HFFc6 (cell line): ENCODE measurements at places on chromosomes 3 and 15. TPM values are rescaled to one million over a fixed set of nuclear protein-coding genes. Genes with fewer than 3 reads are reported as not detected.

Gene DPPA2
- not detected in 3 replicates for total RNA-seq

Gene RNU5B-1
- total RNA-seq, result 8.6 to 9.7 TPM in 2 of 3 replicates, not detected in the other

Gene C3orf85
- not detected in 3 replicates for total RNA-seq

Gene DLEC1
- 0.05 TPM in 1 of 3 replicates, not detected in the others for total RNA-seq

GRCh38 chr3:56667973-56668579, 15.0 kb downstream of the TASOR start:
- no peak overlapping the region for H3K27ac ChIP-seq
- H3K27me3 ChIP-seq, result no peaks in the 10 kb centered on the region
- no peak overlapping the region for H3K4me3 ChIP-seq
- no peak for DNase-seq
- H3K4me1 ChIP-seq, result no peaks in the 10 kb centered on the region
- peaks cover 38% of the 10 kb centered on the region for H3K36me3 ChIP-seq

DNA sequence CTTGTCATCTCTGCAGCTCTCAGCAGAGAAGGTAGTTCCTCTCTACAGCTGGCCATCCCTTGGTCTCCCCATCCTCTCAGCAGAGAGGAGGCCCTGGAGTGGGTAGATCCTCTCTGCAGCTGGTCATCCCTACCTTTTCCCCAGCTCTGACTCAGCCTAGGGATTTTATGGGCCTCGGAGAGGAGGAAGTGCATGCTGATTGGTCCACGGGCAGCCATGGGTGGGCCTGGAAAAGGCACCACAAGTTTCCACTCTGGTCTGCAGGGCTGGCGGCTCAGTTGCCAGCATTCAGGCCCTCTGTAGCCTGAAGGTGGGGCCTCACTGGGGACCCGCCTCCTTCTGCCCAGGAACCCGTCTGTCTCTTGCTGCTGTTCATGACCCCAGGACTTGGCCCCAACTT, 36.9 kb downstream of the NR1D2 start:
- peaks cover 29% of the 10 kb centered on the region for H3K4me1 ChIP-seq
- no peaks in the 10 kb centered on the region for H3K27me3 ChIP-seq
- no peak overlapping the region for H3K27ac ChIP-seq
- no peak for DNase-seq

- DNase-seq, result no peak
- peaks cover 39% of the 10 kb centered on the region for H3K4me1 ChIP-seq
- peak overlapping the region; percentile 83 for H3K27ac ChIP-seq
- no peaks in the 10 kb centered on the region for H3K27me3 ChIP-seq
Observed at GRCh38 chr3:11698326-11699082, 54.8 kb upstream of the VGLL4 start.

- no peak overlapping the region for H3K27ac ChIP-seq
- DNase-seq, result no peak
- H3K4me1 ChIP-seq, result no peaks in the 10 kb centered on the region
- peaks cover 5% of the 10 kb centered on the region for H3K27me3 ChIP-seq
- no peak overlapping the region for H3K4me3 ChIP-seq
Observed at GRCh38 chr3:60399861-60400845, 851.1 kb downstream of the FHIT start.

- peaks cover 28% of the 10 kb centered on the region for H3K4me1 ChIP-seq
- no peaks in the 10 kb centered on the region; the same call in 1 of the 2 replicates for H3K27me3 ChIP-seq
- peak overlapping the region; percentile 85; the same call in 1 of the 2 replicates for H3K27ac ChIP-seq
- H3K36me3 ChIP-seq, result peaks cover 26% of the 10 kb centered on the region
- DNase-seq, result no peak
- peak overlapping the region; percentile 68; the same call in 1 of the 2 replicates for H3K4me3 ChIP-seq
Observed at GRCh38 chr15:83068054-83068453, 1.0 kb upstream of the BTBD1 start.

DNA sequence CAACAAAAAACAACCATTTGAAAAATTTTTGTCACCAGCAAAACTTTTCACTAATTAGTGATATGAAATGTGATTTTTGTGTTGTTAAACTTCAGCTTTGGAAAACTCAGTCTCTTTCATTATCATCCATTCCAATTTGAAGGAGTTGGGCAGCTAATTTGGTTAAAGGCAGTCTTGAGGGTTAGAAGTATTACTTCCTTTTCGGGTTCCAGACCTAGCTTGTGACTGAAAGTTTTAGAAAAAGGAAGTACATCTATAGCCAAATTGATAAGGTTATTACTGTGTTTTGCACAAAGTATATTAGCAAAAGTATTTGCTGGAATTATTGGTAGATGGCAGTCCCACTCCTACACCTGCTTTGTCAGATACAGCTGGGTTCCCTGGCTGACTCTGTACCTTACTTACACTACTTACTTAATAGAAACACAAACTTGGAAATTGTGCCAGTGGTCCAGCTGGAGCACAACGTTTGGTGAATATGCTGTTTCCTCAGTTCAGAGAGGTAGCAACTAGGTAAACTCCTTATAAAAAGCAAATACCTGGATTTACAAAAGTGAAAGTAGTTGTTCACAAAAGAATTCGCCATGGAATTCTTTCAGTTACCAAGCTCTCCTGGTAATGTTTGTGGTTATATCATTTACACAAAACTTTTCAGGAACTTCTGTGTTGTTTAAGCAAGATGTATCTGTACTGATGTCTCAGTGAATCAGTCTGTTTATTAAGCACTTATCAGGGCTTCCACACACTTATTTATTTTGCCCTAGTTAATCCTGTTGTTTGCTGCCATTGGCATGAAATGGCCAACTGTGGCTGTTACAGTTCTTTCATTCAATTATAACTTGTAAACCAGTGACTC, 31.6 kb downstream of the TIPARP start:
- H3K27ac ChIP-seq, result no peak overlapping the region
- no peaks in the 10 kb centered on the region for H3K27me3 ChIP-seq
- H3K4me1 ChIP-seq, result peaks cover 60% of the 10 kb centered on the region
- H3K4me3 ChIP-seq, result no peak overlapping the region
- DNase-seq, result no peak
- H3K36me3 ChIP-seq, result peaks cover 50% of the 10 kb centered on the region

DNA sequence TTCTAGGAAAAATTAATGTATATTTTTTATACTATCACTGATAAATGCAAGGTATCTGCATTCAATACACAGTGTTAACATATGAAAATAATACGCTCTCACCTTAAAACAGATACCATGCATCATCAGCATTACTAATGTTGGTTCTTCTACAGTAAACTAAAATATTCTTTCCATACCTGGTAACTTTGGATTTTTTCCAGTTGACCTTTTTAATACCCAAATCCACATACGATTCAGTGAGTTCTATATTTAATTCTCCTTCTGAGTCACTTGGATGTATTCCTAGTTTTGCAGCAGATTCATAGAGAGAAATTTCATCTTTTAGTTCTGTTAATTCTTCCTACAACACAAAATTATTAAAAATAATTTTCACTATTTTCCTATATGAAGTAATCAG, 29.9 kb downstream of the CEP152 start:
- no peaks in the 10 kb centered on the region for H3K27me3 ChIP-seq
- no peak overlapping the region for H3K4me3 ChIP-seq
- H3K27ac ChIP-seq, result no peak overlapping the region
- DNase-seq, result no peak
- H3K4me1 ChIP-seq, result peaks cover 31% of the 10 kb centered on the region

- no peaks in the 10 kb centered on the region; the same call in none of the 2 replicates for H3K27me3 ChIP-seq
- no peak for DNase-seq
- H3K4me1 ChIP-seq, result peaks cover 53% of the 10 kb centered on the region
Observed at GRCh38 chr15:90264671-90265070, 801 bp upstream of the NGRN start.
